Hematopoietic multipotent progenitor cell treated with erythropoietin and hydrocortisone succinate and interleukin-3 and kit ligand, for 6 days (in vitro differentiated cells): ENCODE measurements at places on chromosomes 5 and 9.

GRCh38 chr5:139043157-139043905 is 154.8 kb downstream of the SIL1 start:
- peak; percentile 84 for DNase-seq

- no peak for DNase-seq
These were observed 44.8 kb downstream of the PJA2 start for GRCh38 chr5:109364977-109365376.

DNA sequence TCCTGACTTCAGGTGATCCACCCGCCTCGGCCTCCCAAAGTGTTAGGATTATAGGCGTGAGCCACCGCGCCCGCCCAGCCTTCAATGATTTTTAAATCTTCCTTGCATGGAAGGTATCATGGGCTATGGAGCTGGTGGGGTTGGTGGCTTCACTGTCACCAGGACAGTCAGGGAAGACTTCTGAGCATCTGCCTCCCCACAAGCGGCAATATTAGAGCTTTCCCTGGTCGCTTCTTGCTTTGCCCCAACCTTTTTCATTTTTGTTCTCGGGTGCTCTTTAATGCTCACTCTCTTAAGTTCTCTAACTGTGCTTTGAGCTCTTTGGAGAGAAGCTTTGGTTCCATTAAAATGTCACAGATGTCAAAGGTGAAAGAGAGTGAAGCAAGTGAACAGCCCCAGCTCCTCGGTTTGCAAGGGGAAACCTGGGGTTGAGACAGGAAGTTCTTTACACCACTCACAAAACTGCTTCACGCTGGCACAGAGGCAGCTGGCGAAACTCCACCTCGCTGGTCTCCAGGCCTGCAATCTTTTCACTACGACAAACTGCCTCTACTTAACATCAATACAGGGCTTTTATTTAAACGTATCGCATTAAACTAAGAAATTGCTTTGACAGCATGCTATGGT is 142.5 kb upstream of the RETREG1 start:
- peak; percentile 52 for DNase-seq

GRCh38 chr5:110634475-110634874 is 92.0 kb downstream of the TMEM232 start:
- DNase-seq, result no peak

DNA sequence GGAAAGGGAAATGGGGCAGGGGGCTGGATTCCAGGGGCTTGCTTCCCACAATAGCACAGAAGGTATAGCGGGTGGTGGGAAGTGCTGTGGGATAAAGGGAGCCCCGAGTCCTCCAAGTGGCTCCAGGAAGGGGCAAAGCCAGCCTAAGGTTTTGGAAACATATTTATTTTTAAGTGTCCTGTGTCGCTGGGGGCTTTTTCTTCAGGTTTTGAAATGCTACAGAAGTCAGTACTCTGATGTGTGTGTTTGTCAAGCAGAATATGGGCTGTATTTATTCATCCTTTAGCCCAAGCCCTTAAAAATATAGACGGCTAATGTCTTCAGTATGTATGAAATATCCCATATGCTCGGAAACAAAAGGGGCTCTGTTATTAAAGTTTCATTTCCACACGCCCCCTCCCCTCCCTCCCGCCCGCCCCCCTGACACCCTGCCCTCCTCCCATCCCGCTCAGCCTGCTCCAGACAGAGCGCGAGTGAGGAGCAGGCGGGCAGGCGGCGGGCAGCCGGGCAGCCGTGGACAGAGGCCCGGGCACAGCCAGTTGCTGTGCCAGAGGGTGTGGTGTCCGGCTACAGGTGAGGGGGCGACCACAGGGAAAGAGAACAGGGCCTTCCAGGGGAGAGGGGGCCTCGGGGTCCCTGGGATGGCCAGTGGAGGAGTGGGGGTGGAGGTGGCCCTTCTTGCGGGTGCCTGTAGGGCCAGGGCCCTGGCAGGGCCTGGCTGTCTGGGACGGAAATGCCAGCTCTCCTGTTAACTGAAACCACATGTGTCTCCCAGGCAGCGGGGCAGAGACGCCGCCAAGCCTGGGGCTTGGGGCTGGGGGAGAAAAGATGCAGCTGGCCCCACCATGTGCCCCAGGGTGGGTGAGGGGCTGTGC is 39.6 kb upstream of the SYNPO start:
- DNase-seq, result no peak

- no peak for DNase-seq
These were observed 49.1 kb downstream of the SUSD1 start for GRCh38 chr9:112125951-112126388.

DNA sequence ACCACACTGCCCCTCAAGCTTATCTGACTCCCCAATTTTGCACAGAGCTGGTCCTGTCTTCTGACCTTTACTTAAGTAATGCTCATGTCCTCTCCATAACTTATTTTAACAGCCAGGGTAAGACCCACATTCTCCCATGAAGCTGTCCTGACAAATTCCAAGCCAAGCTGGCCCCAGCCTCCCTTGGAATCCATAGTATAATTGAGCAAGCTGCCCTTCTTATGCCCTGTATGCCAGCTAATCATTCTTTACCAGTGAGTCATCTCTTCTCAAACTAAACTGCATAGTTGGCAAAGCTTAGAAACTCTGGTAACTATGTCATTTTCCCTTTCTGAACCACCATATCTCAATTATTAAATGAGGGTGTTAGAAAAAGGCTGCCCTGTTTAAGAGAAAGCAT is 92.4 kb downstream of the NFIB start:
- DNase-seq, result no peak

DNA sequence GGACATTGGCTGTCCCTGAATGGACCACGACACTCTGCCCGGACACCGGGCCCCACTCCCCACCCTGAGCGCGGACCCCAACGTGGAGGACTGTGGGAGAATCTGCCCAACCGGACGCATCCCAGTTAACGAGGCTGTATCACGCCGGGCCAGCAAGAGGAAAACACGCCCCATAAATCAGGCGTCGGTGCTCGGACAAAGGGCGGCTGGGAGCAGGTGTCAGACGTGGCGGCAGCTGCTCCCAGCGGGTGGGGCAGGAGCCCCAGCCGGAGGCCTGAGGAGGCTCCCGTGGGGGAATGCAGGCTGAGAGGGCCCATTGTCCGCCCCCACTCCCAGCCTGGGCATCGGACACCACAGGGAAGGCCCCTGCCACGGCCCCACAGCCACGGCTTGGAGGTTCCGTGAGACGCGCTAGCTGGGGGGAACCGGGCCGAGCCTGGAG is 19.2 kb downstream of the NOTCH1 start:
- no peak for DNase-seq

- DNase-seq, result no peak
These were observed 7.9 kb upstream of the SYK start for GRCh38 chr9:90793729-90794128.

- DNase-seq, result no peak
These were observed 72.0 kb upstream of the CKMT2 start for GRCh38 chr5:81161012-81161601.
